ENCODE measurements at places on chromosomes 7 and 10.

GRCh38 chr7:48259463-48260280 lies 88.4 kb downstream of the ABCA13 start:
- no peak for DNase-seq

GRCh38 chr10:49602380-49603023 lies 7.6 kb upstream of the SLC18A3 start:
- no peak for DNase-seq

DNA sequence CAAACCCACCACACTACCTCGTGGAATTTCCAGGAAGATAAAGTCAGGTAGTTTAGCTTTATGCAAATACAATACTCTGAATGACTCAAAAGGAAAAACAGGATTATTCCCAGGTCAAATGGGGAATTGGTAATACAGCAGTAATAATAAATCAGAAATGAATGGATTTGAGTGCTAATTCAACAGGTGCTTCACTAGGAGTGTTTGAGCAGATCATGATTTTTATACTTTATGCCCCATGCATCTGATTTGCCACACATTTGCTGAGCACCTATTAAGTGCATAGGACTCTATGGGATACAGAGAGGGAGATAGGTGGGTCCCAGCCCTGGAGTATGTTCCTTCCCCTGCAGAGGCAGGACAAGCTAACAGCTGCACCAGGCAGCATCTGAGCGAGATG lies 381.4 kb upstream of the PODXL start:
- no peak for DNase-seq

DNA sequence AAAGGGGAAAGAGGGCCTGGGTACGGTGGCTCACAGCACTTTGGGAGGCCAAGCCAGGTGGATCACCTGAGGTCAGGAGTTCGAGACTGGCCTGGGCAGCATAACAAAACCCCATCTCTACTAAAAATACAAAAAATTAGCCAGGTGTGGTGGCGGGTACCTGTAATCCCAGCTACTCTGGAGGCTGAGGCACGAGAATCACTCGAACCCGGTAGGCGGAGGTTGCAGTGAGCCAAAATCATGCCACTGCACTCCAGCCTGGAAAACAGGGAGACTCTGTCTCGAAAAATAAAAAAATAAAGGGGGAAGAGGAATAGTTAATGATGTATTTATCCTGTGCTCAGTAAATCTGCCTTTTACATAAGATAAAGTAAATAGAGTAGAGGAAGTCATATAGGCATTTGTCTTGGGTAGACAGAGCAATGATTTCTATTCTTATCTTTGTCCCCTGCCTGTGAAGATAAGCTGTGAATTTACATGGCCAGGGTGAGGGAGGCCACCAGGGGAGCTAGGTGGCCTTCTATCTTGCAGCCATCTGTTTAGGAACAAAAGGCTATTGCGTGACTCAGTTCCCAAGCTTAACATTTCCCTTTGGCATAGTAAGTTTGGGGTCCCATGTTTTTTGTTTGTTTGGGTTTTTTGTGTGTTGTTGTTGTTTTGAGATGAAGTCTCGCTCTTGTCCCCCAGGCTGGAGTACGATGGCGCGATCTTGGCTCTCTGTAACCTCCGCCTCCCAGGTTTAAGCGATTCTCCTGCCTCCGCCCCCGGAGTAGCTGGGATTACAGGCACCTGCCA lies 73.2 kb upstream of the GTF2I start:
- DNase-seq, result no peak

DNA sequence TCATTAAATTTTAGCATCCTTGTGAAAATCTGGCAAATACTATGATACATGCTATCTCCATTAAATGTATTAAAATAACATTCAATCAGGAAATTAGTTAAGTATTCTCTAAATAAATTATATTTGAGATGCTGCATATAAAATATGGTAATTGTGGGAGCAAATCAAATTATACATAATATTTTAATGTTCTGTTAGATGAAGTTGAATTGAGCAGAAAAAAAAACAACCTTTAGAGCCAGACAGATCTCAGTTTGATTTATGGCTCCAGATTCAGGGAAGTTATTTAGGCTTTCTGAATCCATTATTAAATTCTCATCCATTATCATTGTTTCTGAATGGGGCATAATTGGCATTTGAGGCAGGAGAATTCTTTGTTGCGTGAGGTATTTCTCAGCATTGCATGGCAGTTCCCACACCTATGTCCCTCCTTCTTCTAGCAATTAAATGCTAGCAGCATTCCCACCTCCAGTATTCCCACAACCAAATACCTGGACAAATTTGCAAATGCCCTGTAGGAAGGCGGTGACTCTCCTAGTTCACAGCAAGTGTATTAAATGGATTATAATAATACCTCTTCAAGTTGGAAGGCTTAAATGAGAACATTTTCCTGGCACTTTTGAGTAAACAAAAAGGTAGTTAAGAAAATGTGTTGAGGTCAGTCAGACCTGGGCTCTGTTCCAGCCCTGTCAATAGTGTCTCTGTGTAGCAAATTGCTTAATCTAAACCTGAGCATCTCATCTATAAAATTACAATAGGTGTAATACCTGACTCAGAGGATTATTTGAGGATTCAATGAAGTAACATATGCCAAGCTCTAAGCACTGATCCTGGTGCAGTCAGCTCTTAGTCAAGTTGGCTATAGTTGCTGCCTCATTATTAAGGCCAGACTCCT lies 108.9 kb downstream of the RNLS start:
- DNase-seq, result no peak
